ENCODE measurements at places on chromosomes 6 and 20.

GRCh38 chr6:11111769-11112437 is 378 bp upstream of the ERVFRD-1 start:
- DNase-seq: no peak

GRCh38 chr20:56724241-56724757 is 95.2 kb downstream of the TFAP2C start:
- no peak for DNase-seq

GRCh38 chr6:151617539-151617938 is 123.7 kb downstream of the CCDC170 start:
- DNase-seq: no peak

GRCh38 chr20:51541189-51542032 is 1.1 kb downstream of the NFATC2 start:
- peak; percentile 92 for DNase-seq

GRCh38 chr20:57147185-57147584 is 119.3 kb downstream of the BMP7 start:
- no peak for DNase-seq

GRCh38 chr6:134733801-134734200 is 216.1 kb downstream of the ALDH8A1 start:
- DNase-seq: no peak

GRCh38 chr6:43798688-43799444 is 28.9 kb downstream of the VEGFA start:
- DNase-seq: peak; percentile 73

DNA sequence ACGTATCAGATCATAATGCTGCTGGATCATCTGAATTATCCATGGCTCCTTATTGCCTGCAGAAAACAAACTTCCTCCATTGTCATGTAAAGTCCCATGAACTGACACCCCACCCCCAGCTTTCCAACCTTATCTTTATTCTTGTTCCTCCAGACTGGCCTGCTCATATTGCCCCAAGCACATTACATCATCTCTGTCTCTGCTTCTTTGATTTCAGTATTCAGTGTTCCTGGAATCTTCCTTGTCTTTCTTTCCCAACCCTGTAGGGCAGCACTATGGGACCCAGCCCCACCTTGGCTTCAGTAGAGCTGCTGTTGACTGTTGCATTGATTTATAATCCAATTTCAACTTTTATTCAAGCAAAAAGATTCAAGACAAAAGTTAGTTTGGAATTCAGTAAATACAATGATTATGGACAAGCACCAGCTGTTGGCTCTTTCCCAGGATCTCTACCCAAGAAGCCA is 187.5 kb upstream of the ECI2 start:
- DNase-seq: no peak

GRCh38 chr6:108171291-108171917 is 5.6 kb downstream of the NR2E1 start:
- DNase-seq: no peak

DNA sequence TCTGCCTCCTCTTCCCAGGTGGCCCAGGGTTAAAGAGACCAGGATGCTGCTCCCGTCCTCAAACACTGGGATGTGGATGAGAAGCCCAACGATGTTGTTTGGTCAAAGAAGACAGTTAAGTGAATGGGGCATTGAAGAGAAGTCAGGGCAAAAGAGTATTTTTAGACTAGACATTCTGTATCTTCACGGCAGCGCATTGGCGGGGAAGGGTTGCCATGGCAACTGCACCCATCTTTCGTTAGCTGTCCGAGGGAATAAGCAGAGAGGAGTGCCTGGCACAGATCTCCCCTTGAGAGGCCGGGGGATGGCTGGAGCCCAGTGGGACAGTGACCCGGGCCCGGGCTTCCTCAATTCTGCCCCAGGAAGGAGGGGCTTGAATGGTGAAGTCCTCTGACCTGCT is 56.4 kb upstream of the GPR31 start:
- DNase-seq: no peak
